ENCODE measurements at places on chromosomes 1 and 21.

GRCh38 chr1:15849775-15850324, 2.3 kb downstream of the SPEN start:
- peak; percentile 48 for DNase-seq

DNA sequence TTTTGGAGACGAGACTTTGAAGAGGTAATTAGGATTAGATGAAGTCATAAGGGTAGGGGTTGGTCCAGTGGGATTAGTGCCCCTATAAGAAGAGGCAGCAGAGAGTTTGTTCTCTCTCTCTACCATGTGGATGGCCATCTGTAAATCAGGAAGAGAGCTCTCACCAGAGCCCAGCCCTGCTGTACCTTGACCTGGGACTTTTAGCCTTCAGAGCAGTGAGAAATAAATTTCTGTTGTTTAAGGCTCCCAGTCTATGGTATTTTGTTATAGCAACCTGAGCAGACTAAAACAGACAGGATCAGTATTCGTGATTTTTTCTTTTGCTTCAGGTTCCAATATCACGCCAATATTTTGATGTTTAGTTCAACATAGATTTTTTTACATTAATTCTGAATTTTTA, 30.0 kb downstream of the TBX15 start:
- no peak for DNase-seq

- DNase-seq, result no peak
Measured at GRCh38 chr1:224816062-224816461, 113.4 kb upstream of the DNAH14 start.

GRCh38 chr1:36530791-36531190, 48.1 kb upstream of the CSF3R start:
- DNase-seq, result no peak

DNA sequence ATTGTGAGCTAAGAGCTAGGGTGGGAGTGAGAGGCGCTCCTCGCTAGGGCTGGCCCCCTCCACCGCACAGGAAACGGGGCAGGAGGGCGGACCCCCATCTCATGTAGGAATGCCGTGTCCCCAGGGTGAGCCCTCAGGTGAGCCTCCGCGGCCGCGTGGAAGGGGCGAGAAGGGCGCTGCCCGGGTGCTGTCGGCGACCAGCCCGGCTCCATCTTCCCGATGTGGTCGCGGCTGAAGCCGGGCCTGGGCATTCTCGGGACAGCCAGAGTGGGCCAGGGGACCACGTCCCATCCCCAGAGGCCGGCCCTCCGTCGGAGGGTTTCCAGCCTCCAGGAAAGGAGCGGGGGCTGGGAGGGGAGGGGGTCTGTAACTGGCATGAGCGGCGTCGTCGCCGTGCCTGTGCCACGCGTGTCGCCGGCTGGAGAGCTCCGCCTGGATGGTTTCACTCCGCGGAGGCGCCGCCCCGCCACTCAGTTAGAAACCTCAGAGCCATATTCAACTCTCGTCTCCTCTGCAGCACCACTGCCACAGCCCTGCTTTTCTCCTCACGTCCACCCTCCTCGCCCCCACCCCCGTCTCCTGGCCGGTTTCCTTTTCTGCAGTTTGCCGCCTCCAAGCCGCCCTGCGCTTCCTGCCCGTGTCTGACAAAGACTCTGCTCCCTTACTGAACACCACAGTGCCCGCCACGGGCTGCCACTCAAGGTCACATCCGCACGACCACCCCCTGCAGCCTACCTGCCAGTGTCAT, at the start of gene TMEM269:
TSS of gene TMEM269 (plus strand) at position 46 of the 748 bp plus-strand sequence. CDS start 4,903 bp downstream, outside the sequence.
- DNase-seq, result no peak

GRCh38 chr1:91790392-91790791, 95.6 kb downstream of the TGFBR3 start:
- DNase-seq, result no peak

GRCh38 chr21:25280061-25280460, 327.2 kb downstream of the MRPL39 start:
- DNase-seq, result no peak

GRCh38 chr1:65429806-65430205, 9.3 kb downstream of the LEPR start:
- peak; percentile 94 for DNase-seq

- DNase-seq, result peak; percentile 97
Measured at GRCh38 chr21:33286600-33287456, 20.7 kb downstream of the IL10RB start.

DNA sequence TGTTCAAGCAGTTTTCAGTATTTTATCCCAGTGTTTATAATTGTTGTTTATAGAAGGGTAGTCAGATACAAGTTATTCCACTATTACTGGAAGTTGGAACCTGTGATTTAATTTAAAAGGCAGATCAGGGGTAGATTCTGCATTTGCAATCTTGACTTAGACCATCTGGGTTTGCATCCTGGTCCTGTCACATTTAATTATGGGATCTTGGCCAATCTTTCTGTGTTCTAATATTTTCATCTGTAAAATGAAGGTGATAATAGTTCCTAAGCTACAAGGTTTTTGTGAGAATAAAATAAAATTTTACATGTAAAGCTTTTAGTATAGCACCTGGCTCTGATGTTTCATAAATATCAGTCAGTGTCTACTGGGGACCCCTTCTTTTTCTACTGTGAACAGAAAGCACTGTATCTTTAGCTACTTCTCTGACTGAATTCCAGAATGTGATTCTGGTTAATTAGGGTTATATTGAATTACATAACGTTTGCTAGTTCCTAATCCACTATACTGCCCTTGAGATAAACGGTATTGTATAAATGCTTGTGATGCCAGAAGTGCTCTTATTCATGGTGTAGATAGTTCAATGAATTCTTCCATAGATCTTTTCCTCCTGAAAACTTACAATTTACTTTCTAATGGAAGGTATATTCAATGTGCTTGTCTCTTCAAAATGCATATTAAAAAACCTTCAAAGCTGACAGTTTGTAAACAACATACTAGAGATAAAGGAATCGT, 131.0 kb downstream of the KCNK1 start:
- no peak for DNase-seq

GRCh38 chr1:24536391-24536840, 19.5 kb upstream of the NCMAP start:
- peak; percentile 86 for DNase-seq

DNA sequence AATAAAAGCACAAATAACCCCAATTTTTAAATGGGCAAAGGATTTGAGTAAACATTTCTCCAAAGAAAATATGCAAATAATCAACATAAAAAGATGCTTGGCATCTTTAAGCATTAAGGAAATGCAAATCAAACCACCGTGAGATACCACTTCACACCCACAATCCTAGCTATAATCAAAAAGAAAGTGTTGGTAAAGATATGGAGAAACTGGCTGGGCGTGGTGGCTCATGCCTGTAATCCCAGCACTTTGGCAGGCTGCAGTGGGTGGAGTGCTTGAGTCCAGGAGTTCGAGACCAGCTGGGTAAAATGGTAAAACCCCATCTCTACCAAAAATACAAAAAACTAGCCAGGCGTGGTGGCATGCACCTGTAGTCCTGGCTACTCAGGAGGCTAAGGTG, 16.9 kb downstream of the ARHGEF11 start:
- DNase-seq, result no peak

DNA sequence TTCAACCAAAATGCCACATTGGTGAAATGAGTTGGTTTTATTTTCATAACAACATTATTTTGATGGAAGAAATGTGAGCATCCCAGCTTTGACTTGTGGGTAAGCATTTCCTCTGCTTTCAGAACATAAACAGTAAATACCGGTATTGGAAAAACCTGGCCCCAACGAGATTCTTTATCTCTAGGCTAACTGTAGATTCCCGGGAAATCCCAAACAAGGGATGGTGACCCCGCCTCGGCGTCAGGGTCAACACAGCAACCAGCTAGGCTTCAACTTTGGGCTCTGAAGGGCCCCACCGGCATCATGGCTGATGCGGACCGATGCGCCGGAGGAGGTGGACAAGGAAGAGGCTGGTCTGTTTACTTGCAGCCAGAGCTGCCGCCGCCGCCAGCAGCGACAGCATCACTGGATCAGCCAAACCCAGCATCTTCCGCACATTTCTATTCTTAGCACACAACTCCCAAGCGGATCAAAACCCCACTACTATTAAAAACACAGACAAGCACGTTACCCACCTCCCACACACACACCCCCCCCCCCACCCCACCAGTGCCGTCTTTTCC, 1.1 kb downstream of the AKT3 start:
- DNase-seq, result peak; percentile 49

DNA sequence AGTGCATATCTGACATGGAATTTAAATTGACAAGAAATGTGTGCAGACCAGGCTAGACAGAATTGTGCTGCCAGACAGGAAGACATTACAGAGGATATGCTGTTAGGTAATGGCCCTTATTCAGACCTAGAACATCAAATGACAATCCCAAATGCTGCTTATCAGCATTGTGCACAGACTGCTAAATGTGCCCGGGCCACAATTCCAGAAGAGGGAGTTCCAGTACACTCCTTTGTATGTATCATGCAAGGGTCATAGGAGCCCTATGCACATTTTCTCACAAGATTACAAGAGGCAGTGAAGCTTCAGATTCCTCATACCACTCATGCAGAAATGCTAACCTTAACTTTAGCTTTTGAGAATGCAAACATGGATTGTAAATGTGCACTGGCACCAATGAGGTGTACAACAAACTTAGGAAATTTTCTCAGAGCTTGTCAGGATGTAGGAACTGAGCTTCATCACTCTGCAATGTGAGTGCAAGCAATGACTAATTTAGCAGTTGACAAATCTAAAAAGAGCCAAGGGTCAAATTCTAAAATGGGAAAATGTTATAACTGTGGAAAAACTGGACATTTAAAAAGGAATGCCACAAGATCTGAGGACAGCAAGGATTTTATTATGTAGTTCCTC, 273.5 kb downstream of the COL11A1 start:
- no peak for DNase-seq

DNA sequence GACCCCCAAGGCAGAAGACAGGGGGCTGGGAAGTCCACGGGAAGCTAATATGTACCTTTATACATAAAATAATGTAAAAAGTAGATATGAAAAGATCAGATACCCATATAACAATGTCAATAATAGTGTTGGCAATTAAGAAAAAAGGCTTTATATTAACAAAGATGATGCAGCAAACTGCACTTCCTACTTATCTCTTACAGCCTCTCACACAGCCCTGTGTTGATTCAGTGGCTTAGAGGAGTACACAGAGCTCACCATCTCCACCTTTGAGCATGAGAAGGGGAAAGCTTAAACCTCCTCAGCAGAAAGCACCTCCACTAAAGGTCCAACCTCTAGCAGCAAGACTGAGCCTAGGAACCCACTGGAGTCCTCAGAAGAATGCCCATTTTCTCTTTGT, 7.2 kb upstream of the VSIG8 start:
- no peak for DNase-seq

DNA sequence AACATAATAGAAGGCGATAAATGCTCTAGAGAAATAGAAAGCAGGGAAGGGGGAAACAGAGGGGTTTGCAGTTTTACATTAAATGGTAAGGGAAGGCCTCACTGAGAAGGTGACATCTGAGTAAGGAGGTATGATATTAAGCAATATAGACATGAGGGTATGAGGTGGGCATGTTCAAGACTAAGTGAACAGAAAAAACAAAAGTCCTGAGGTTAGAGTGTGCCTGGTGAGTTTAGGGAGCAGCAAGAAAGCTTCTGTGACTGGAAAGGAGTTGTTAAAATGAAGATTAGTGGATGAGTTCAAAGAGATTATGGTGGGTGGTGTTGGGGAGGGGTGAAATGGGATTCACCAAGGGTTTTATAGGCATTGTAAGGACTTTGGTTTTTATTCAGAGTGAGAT, 8.6 kb downstream of the RPRD2 start:
- no peak for DNase-seq

DNA sequence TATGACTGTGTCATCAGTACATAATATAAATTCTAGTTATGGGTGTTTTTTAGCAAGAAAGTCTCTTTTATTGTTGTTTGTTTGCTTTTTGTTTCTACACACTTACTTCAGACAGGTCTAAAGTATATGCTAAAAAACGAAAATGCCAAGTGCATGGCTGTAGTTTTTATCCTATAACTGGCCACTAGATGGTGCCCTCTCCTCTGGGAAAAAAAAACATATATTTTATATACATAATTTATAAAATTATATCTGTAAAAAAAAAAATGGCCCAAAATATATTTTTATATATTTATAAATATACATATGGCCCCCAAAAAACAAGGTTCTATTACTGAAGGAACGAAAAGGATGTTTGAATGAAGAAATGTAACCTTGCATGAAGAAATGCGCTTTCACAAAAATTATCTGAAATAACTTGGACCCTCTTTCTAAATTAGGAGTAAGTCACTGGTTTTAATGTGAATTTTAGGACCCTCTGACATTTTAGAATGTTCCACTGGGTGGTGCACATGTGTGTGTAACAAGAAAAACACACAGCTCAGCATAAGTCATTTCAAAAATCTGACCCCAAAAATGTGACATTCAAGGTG, 93.5 kb downstream of the TTLL7 start:
- DNase-seq, result peak; percentile 24

GRCh38 chr1:205002705-205003104, 40.3 kb upstream of the CNTN2 start:
- DNase-seq, result no peak

- peak; percentile 73 for DNase-seq
Measured at GRCh38 chr1:208988811-208989222, 594.7 kb upstream of the CAMK1G start.

DNA sequence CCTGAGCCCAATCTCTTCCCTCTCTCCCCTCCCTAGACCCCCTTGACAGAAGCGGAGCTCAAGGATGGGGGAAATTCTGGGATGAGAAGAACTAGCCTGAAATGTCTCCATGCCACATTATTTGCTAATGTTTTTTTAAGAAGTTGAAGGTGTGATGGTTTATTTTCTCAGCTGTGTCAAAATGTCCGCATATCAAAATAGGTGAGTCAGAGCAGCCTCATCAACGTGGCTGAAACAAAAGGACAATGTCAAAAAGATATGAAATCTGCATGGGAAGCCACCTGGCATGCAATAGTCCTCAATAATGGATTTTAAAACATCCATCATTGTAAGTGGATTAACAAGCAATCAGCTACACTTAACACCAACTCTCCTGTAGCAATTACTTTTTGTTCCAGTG, 101.4 kb downstream of the BEND5 start:
- no peak for DNase-seq

DNA sequence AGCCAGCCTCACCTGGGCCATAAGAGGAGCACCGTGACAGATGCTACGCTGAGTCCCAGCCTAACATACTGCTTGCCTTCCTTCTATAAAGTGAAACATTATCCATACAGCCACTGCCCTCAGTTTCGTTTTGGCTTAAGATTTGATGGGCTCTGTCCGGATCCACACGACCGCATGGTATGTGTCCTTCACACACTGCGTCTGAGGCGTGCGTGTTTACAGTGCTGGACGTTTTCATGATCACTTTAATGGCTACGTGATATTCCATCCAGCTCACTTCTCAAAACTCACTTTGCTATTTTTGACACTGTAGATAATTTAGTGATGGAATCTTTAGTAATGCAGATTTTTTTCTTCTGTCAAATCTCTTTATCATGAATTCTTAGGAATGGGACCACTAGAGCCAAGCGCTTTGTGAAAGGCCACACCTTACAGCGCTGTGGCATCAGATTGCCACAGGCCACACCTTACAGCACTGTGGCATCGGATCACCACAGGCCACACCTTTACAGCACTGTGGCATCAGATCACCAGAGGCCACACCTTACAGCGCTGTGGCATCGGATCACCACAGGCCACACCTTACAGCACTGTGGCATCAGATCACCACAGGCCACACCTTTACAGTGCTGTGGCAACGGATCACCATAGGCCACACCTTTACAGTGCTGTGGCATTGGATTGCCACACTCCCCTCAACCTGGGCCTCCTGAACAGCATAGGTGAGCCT, 47.1 kb downstream of the PRDM15 start:
- no peak for DNase-seq

- no peak for DNase-seq
Measured at GRCh38 chr1:13764588-13765332, 64.8 kb downstream of the PRDM2 start.

Data from amniotic epithelial cell (primary cell).